ENCODE measurements at places on chromosomes 16 and 17.

- peak; percentile 29 for DNase-seq
Observed at GRCh38 chr16:56041556-56042140, 149.6 kb upstream of the GNAO1 start.

GRCh38 chr17:41738801-41739112 lies 4.3 kb upstream of the HAP1 start:
- no peak for DNase-seq

DNA sequence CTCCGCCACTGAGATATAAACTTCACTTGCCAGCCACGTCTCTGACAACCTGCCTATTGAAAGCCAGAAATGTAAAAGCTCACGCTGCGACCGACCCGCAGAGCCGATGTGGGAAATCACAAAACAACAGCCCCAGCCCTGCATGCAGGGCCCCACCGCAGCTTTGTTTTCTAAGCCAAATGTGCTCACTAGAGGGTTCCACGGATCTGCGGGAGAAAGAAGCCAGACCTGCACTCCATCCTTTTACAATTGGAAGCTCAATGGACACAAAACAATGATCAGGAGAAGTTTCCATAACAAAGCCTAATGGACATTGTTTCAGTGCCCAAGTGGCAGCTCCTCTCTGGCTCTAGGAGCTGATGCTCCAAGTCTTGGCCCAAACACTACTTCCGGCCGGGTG lies 33.1 kb downstream of the WIPI1 start:
- no peak for DNase-seq

DNA sequence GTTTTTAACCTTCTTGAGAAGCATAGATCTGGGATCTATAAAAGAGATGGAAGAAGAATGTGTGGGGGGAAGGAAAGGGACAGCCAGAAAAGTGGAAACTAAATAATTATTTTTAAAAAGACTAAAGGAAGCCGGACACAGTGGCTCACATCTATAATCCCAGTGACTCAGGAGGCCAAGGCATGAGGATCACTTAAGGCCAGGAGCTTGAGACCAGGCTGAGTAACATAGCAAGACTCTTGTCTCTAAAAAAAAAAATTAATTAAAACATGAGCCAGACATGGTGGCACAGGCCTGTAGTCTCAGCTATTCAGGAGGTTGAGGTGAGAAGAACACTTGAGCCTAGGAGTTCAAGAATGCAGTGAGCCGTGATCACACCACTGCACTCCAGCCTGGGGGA lies 335.1 kb downstream of the GRIN2A start:
- DNase-seq = no peak

GRCh38 chr17:77817953-77818352 lies 140.6 kb upstream of the TNRC6C start:
- no peak for DNase-seq

DNA sequence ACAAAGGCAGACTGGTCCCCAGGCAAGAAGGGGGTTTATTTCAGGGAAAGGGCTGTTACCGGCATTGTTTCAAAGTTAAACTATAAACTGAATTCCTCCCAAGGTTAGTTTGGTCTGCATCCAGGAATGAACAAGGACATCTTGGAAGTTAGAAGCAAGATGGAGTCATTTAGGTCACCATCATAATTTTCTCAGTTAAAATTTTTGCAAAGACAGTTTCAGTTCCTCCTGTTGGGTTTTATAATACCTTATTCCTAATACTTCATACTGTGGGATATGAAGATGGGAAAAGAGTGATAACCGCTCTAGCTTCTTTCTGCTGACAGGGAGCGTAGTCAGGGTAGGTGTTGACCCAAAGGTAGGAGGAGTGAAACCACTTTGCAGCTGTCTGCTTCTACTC lies 24.8 kb downstream of the PMM2 start:
- DNase-seq = no peak

GRCh38 chr16:75260851-75261589 lies 9.6 kb upstream of the BCAR1 start:
- DNase-seq = no peak

GRCh38 chr16:27924411-27925118 lies 138.9 kb downstream of the GSG1L start:
- DNase-seq = no peak

GRCh38 chr16:4179020-4179419 lies 62.8 kb upstream of the ADCY9 start:
- no peak for DNase-seq

GRCh38 chr16:57608462-57609113 lies 19.8 kb upstream of the ADGRG1 start:
- DNase-seq = no peak

GRCh38 chr16:53991754-53992378 lies 287.9 kb downstream of the FTO start:
- no peak for DNase-seq

DNA sequence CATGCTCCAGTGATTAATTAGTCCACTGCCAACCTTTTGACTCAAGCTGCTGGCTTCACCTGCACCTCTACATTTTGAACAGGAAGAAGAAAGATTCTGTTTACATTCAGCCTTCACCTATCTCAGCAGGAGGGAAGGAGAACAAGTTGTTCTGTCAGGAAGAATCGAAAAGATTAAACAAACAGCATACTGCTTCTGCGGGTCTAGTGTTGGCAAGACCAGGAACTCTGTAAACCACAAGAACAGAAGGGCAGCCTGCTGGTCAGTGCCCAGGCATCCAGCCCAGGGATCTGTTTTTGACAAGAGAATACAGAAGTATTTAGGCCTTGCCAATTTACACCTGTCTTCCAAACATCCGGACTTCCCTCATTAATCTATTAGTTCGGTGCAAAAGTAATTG lies 189.7 kb downstream of the CHD9NB start:
- DNase-seq = no peak

DNA sequence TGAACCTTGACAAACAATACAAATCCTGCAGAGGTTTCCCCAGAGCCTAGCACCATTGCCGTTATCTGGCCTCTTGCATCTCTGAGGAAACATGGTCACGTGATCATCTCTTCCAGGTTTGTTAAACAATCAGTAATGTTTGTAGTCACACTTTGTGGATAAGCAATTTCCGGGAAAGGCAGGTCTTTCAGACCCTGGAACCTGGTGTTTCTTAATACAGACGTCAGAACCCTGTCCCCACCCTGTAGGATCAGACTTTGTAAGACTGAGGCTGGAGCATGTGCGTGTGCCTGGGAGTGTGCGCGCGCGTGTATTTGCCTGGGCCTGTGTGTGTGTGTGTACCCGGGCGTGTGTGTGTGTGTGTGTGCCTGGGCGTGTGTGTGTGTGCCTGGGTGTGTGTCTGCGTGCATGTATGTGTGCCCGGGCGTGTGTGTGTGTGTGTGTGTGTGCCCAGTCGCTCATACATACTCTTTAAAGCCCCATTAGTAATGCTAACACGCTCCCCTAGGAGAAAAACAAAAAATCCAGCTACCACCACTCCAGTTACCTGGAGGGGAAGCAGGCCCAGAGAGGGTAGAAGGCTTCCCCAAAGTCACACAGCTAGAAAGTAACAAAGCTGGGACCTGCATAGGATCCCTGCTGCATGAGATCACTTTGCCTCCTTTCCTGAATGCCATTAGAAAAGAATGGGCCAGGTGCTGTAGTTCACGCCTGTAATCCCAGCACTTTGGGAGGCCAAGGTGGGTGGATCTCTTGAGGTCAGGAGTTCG lies 5.3 kb downstream of the CTNS start:
- no peak for DNase-seq

DNA sequence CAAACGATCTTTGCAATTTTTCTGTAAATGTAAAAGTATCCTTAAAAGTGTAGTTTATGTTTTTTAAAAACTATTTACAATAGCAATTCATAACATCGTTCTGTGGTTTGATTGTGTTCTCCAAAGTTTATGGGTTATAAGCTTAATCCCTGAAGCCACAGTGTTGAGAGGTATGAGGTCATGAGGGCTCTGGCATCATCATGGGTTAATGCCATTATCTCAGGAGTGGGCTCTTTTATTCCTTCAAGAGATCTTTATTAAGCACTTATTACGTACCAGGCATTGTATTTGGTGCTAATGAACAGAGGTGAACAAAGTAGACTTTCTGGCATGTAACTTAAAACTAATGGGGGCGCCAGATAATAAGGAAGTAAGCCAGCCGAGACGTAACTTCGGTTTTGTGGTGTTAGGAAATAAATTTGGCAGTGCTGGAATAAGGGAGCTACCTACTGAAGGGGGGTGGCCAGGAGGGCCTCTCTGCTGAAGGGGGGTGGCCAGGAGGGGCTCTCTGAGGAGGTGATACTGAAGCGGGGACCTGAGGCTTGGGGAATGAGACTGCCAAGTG lies 158.1 kb downstream of the VPS53 start:
- DNase-seq = no peak

GRCh38 chr17:66790501-66791061 lies 44.3 kb upstream of the CACNG5 start:
- no peak for DNase-seq

DNA sequence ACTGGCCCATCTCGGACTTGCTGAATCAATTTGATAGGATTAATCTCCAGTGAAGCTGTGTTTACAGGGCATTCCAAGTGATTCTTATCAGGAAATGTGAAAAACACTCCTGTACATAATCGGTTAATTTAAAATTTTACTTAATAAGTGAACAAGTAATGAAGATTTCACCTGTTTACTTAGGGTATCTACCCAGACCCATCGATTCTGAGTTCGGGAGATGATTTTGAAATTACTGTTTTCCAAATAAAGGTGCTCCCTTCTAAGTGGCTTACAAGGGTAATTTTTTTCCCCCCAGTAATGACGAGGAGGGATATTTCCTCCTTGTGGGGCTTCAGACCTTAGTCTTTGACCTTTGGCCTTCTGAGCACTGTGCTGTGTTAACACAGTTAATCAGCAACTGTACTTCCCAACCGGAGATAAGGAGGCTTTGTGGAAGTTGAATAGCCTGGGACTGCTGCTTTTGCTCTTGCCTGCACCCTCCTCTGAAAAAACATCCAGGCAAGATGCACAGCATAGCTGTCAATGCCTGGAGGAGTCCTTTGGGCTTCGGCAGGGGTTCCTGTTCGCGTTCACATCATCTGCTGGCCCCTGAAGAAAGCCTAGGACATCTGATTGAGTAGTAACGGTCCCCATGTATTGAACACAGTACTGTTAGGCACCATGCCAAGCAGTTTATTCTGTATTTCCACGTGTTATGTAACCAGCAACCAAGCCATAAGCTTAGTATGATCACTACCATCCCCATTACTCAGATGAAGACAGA lies 1.8 kb downstream of the FAHD1 start:
- DNase-seq = no peak

DNA sequence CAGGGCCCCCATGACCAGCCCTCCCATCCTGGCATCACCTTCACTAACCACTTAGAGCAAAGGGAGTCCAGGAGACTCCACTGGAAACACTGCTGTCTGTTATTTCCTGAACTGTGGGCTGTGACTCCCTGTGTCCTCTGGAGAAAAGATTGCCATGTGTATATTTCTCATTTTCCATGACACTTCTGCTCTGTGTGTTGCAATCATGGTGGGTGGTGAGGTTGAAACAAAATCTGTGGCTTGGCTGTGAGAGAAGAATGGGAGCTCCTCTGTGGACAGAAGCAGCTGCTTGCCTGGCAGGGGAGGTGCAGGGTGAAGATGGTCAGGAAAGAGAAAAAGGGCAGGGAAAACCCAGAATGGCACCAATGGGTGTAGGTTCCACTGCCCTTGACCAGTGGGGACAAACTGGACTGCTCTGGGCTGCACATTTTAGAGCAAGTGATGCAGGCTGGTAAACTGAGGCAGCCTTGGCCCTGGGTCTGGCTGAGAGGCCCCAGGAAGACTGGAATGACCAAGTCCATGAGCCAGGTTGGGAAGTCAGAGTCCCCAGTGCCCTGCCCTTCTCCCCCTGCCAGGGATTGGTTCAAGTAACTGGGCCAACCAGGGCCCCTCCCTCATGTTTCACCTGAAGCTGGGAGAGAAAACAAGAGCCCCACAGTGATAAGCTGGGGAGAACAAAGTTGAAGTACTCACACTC lies 314.3 kb downstream of the C16orf95 start:
- DNase-seq = no peak

GRCh38 chr16:1509307-1510221 lies 16.4 kb downstream of the TELO2 start:
- no peak for DNase-seq

DNA sequence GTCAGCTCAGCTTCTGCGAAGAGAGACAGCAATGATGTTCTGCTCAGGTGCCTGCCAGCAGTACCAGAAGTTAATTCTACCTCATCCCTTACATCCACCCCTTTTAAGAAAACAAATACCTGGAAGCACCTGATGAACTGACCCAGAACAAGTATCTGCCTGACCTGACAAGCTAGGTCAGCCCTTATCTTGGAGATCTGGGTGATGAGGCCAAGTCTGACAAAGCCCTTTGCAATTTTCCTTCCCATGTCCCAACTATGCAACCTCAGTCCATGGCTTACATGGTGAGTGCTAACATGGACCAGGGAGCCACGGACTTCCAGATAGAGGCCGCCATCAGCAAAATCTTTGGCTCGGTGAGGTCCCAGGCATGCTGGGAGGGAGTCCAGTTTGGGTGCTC lies 3.6 kb downstream of the ACADVL start:
- no peak for DNase-seq

DNA sequence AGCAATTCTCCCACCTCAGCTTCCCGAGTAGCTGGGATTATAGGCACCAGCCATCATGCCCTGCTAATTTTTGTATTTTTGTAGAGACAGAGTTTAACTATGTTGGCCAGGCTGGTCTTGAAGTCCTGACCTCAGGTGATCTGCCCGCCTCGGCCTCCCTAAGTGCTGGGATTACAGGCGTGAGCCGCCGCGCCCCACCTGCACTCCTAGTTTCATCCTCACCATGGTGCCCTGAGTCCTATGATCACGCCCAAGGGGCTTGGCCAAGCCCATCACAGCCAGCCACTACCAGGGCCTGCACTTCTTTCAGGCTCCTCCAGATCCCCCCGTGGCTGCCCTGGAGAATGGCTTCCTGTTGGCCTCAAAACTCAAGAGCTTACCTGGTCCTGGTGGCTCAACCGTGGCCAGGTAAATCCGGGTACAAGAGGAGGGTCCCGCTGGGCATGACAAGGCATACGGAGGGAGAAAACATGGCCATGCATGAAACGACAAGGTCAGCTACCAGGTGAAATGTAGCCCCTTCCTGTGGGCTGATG lies 20.4 kb upstream of the TFAP4 start:
- DNase-seq = no peak

- no peak for DNase-seq
Observed at GRCh38 chr17:18231164-18231563, 5.7 kb downstream of the LLGL1 start.

GRCh38 chr16:55035029-55035428 lies 104.4 kb downstream of the IRX5 start:
- peak; percentile 27 for DNase-seq

- DNase-seq = peak; percentile 80
Observed at GRCh38 chr17:879546-880442, 97.6 kb downstream of the MRM3 start.

DNA sequence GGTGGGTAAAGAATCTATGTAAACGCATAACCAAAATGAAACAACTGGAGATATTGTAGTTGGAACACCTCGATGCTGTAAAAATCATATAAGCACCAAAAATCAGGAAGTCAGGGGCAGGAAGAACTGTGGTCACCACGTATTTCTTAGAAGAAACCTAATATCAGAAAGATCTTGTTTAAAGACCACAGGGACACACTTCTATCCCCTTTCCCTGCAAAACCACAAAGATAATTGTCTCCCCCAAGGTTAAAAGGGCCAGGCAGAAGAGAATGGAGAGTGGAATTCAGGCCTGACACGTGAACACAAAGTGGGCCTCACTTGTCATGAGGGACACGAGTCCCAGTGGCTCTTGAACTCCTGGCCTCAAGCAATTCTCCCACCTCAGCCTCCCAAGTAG lies 68.1 kb downstream of the GSG1L start:
- DNase-seq = no peak

- DNase-seq = peak; percentile 62
Observed at GRCh38 chr17:79042421-79043190, 18.6 kb downstream of the C1QTNF1 start.

- no peak for DNase-seq
Observed at GRCh38 chr16:2713985-2714774, 5.8 kb downstream of the PRSS27 start.
